ENCODE measurements at places on chromosomes 11 and 22.

DNA sequence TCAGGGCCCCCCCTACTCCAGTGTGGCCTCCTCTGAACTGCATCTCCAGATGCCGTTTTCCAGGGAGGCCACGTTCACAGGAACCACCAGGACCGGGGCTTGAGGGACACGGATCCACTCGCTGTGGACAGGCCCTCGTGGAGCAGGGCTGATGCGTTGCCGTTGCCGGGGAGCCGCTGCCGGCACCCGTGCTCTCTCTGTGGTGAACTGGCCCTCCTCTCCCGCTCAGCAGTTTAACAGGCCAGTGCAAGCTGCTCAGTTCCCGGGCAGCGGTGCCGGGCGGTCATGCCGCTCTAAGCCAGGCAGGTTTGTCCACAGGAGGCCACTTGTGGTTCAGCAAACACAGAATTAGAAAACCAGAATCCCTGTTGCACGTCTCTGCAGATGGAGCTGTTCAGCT is 301.6 kb downstream of the TBC1D22A start:
- no peak for DNase-seq

DNA sequence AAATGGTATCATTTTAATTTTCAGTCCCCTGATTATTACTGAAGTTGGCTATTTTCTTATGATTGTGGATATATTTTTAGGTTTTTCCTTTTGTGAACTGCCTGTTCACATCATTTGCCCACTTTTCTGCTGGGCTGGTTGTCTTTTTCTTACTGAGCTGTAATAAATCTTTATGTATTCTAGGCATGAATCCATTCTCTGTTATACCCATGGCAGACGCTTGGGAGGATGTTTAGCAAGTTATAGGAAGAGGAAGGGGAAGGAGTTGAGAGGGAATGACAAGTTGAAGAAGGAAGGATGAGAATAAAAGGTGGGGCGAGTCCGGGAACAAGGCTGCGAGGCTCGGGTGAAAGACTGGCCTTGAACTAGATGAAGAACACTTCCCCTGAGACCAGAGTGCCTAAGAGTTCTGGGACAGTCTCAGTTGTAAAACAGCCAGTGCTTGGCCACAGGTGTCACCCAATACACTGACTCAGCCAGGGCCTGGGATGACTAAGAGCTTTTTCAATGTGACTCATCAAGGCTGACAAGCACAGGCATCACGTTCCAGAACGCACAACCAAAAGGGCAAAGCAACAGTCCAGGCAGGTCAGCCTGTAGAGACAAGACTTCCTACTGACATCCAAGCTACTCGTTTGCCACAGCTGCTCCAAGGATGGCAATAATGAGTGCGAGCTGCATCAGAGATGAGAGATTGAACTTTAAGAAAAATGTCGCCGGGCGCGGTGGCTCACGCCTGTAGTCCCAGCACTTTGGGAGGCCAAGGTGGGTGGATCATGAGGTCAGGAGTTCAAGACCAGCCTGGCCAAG is 35.2 kb downstream of the LRFN4 start:
- DNase-seq: peak; percentile 86

DNA sequence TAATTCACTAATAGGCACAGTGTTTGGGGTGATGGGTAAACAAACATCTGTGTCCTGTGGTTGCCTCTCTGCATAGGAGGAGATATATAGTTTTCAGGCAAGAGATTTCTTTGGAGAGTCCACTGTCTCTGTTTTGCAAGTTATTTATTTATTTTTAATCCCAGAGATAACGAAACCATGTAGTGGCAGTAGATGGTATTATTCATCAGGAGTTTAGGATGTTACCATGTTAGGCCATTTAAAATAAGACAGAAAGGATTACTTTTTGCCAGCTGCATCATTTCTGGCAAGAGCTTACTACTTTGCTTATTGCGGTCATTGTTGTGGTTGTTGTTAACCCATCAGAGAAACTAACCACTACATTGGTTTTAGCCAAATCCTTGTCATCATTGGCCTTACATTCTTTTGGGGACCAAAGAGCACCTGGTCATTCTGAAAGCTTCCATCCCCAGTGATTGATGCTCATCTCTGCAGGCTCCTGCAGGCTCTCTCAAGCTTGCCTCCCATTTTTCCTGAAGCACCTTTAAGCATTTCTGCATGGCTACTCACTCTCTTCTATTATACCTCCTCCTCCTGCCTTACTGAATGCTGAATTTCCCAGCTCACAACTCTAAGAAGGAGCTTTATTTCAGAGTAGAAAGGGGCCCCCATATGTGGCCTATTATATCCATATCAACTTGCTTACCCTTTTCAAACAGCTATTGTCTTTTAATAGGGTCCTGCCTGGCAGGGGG is 84.4 kb downstream of the CSTPP1 start:
- DNase-seq: no peak

GRCh38 chr11:2533587-2534133 is 88.9 kb downstream of the KCNQ1 start:
- DNase-seq: peak; percentile 94

- DNase-seq: peak; percentile 84
Observed at GRCh38 chr11:110376711-110377324, 52.9 kb upstream of the FDX1 start.

DNA sequence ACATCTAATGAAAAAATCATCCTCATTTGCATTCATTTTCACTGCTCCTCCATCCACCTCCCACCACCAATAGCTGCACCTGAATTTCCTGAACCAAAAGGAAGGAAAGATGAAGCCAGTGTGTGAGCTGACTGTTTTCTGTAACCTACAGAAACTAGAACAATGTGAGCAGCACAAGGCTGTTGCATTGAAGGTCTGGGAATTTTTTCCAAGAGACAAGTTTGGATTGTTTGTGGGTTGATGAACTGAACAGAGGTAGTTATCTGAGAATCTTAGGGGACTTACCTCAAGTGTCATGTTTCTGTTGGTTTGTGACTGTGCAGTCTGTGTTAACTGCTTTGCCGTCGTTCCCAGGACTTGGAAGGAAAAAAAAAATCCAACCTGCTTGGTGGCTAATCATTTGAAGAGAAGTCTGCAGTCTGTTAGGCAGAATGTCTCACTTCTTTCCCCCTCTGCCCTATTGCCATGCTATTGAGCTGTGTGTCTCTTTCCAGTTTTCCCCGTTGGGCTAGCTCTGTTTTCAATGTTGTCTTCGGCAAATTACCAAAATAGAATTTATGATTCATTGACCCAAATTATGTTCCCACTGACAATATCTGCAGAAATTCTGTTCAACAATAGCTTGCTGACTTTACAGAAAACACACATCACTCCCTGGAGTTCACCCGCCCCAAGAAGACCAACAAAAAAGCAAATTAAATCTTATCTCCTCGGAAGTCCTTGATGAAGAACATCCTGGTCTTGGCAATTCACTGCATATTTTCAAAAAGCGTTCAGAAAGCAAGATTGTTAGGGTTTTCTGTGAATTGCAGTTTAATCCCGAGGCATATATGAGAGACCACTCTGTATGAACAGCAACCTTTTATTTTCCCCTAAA is 76.0 kb downstream of the SC5D start:
- DNase-seq: no peak

DNA sequence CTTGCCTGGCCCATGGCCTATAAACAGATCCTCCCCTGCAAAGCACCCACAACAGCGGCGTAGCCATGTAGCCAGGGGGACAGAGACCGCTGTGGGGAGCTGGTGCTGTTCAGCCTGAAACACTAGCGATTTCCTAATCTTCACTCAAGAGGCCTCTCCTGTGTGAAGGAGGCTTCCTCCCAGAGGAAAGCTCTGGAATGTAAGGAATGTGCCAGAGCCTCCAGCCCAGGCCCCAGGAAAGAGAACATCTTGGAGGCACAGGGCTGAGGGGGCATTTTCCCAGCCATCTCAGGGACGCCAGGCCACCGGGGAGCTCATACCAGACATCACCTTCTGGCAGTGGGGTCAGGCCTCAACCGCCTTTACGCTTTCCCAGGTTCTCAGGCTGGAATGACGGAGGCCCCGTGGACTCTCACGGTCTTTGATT is 24.0 kb downstream of the MIAT start:
- DNase-seq: peak; percentile 90

GRCh38 chr22:35894937-35895708 is 133.5 kb downstream of the RBFOX2 start:
- DNase-seq: no peak

DNA sequence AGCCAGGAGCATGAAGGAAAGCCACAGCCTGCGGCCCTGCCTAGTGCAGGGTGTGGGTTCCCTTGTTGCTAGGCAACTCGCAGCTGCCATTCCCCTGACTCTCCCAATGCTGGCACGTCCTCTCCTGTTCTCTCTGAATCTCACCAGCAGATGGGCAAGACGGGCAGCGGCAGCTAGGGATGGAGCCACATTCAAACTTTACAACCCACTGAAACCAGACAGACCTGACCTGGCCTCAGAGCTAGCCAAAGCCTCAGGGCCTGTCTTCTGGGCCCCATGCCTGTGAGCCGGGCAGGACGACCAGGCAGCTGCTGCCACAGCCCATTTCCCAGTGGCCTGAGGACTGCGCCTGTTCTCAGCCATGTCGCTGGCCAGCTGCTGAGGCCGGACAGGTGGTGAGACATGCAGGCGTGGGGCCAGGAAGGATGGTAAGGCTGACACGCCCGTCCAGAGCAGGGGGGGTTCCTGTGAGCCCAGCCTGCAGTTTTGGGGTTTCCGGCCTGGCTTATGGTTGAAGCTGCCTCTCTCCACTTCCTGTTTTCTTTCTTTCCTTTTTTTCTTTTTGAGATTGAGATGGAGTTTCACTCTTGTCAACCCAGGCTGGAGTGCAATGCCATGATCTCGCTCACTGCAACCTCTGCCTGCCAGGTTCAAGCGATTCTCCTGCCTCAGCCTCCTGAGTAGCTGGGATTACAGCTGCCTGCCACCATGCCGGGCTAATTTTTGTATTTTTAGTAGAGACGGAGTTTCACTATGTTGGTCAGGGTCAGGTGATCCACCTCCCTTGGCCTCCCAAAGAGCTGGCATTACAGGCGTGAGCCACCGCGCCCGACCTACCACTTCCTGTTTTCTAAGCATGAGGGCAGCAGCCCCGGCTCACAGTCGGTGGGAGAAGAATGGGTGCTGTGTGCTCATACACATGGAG is 4.1 kb downstream of the SUN2 start:
- DNase-seq: no peak

DNA sequence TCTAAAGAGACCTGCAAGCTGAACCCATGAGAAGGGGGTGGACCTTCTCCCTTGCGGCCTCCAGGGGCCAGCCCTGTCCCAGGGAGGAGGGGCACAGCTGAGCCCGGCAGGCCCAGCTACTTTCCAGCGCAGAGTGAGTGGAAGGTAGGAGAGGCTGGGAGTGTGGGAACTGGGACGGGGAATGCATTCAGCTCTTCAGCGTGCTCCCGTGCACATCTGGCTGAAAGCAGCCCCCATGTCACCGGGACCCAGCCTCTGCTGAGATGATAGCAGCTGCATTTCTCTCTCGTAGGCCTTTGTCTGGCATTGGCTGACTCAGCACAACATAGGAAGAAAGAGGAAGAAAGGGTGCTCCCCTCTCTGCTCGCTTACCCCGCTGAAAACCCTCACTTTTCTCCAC is 951.5 kb downstream of the TBC1D22A start:
- DNase-seq: no peak

DNA sequence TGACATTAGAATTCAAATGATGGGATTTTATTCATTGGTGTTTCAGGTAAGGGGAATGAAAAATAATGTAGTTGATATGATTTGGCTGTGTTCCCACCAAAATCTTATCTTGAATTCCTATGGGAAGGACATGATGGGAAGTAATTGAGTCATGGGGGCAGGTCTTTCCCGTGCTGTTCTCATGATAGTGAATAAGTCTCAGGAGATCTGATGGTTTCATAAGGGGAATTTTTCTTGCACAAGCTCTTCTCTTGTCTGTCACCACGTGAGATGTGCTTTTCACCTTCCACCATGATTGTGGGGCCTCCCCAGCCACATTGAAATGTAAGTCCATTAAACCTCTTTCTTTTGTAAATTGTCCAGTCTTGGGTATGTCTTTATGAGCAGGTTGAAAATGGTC is 268.6 kb upstream of the CHORDC1 start:
- DNase-seq: no peak

DNA sequence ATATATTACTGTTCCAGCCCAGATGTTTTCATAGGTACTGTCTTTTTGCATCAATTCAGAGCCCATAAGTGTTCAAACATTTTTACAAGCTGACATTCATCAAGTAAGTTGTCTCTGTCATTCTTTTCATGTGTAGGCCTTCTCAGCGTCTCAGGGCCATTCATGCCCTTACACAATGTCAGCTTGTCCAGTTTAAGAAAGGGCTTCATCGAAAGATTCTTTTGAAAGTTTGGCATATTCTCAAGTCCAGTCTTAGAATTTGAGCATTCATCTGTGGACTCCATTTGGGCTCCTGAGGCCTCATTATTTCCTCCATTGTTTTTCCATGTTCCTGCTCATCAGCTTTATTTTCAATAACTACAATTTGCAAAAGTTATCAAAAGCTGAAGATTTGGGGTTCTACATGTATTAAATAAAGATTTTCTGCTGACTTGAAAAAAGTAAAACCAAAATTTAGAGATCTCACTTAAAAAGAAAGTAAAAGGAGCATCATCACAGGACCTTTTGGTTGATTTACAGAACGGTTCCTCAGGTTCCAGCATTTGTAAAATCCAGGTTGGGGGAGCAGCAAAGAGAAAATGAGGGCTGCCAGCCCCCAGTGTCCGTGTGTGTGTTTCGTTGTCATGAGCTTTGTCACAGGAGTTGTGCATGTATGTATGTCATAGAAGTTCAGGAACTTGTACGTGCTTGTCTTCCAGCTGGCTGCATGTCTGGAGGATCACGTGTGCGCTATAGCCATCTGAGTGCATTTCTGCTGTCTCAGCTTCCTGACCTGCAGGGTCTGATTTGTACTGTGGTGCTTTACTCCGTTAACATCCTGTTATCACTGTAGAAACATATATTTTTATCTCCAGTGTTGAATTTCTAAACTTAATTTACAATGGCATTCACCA is 15.6 kb downstream of the MOV10L1 start:
- DNase-seq: no peak

DNA sequence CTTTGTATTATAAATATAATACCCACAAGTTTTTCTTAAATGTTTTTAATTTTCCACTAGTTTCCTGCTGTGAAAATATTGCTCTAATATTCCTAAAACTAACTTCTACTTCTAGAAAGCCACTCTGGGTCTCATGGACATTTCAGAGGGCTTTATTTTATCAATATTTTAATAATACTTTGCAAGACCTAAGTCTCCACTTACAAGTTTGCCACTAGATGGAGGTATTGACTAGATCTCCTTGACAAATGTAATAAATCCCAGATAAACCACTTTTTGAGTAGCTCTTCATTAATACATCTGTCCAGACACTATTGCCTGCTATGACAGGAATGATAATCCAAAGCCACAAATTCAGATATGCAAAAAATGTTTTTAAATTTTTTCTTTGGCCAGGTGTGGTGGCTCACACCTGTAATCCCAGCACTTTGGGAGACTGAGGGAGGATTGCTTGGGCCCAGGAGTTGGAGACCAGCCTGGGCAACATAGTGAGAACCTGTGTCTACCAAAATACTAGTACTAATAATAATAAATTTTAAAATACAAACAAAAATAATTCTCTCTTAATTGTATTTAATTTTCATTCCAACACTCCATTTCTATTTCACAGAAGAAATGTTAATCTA is 3.5 kb upstream of the ACAT1 start:
- no peak for DNase-seq

DNA sequence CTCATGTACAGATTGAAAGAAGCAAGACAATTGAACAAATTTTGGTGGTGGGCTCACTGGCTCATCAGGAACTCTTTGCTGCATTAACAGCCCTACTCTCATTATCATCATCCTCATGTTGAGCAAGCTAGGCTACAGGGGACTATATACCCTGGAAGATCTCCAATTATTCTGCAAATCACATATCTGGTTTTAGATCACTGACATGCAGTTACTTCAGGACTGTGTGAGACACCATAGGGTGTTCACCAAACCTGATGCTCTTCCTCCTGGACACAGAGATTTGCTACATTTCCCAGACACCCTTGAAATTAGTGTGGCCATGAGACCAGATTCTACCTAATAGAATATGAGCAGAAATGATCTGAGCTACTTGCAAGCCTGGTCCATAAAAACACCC is 23.0 kb upstream of the ME3 start:
- no peak for DNase-seq
